ENCODE measurements at places on chromosomes 11 and 22.

GRCh38 chr11:119905162-119905561, 176.2 kb upstream of the NECTIN1 start:
- no peak for DNase-seq

- no peak for DNase-seq
Measured at GRCh38 chr11:65776710-65777141, 4.0 kb downstream of the AP5B1 start.

GRCh38 chr11:19646308-19646707, 66.3 kb upstream of the NAV2 start:
- DNase-seq, result no peak

DNA sequence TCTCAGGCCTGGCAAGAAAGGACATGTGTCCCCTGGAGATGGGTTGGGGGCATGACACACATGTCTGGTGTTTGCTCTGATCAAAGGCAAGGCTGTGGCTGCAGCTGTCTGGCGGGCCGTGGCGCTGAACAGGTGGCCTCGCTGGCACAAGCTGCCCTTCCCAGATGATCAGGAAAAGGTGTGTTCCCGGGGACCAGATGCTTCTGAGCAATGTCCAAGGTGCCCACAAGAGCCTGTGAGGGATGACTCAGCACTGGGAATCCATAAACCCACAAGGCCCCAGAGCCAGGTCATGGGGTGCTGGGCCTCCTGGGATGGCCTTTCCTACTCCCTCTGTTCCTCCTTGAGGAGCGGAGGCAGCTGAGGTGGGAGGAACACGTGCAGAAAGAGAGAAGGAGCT, 9.7 kb upstream of the LRP5 start:
- peak; percentile 50 for DNase-seq

DNA sequence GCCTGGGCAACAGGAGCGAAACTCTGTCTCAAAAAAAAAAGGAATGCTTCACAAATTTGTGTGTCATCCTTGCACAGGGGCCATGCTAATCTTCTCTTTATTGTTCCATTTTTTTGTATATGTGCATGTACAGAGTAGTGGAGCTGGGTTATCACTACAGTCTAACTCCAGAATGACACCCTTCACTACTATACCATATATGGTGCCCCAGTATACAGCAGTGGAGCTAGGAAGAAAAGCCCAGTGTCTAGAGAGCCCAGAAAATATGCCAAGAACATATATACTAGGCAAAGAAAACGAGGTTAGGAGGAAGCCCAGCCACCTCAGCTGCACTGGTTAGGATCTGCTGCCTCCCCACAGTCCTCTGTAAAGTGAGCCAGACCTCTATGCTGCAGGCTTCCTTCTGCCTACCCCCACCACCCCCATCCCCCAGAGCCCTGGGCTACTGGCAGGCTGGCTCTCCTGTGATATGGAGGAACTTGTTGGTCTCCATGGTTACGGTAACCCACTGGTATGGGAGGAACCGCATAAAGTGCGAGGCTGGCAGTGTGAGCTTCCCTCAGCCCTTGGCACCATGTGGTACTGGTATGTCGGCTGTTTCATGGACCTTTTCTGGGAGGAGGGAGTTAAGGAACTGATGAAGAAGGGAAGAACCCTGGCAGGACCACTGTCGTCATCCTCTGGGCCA, 34.3 kb downstream of the RCOR2 start:
- DNase-seq, result peak; percentile 18

GRCh38 chr22:38788021-38788816, 5.7 kb downstream of the DNAL4 start:
- peak; percentile 96 for DNase-seq

- peak; percentile 53 for DNase-seq
Measured at GRCh38 chr11:33461369-33462125, 204.4 kb downstream of the HIPK3 start.

GRCh38 chr22:23495614-23496444, 84.3 kb downstream of the IGLL1 start:
- no peak for DNase-seq

- DNase-seq, result no peak
Measured at GRCh38 chr11:28026634-28027290, 81.2 kb downstream of the KIF18A start.

GRCh38 chr11:8803973-8804372, 107.0 kb upstream of the AKIP1 start:
- no peak for DNase-seq

DNA sequence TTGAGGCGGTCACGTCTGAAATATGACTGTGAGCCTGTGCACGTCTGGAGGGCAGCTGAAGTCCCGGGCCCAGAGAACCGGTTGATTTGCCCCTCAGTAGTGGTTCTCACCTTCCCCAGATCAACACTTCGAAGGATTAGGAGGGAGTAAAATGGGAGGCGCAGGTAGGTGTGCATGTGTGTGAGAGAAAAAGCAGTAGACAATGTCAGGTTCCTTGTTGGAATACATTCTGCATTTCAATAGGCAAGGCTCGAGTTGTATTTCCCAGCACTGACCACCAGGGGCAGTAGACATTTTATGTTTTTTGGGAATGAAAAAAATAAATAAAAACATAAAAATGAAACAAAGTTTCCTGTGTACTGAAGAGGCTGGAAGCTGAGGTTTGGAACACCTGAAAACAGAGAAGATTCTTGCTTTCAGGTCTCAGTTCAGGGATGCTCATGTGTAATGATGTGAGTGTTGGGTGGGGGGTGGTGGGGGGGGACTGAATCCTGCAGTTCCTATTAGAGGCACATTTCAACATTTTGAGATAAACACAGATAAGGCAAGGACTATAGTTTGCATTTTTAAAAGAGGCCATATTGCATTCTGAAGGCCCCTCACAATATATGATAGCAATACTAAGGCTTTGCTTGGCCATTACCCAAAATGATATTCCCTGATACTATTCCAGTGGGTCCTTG, 333.9 kb downstream of the CADM1 start:
- peak; percentile 23 for DNase-seq

DNA sequence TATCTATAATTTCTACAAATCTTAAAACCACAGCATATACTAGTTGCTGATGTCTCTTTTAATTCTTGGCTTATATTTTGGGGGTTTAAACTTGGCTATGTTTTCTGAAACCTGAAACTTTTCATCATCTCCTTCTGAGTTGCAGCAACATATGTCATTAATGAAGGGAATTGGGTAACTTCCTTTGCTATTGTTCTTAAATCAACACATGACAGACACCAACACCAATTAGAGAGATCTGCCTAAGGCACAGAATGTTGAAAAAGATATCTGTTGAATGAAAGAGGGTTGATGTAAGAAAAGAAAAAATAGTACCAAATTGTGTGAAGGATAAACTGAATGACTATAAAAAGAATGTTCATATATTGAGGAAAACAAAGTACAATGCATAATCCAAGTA, 10.3 kb upstream of the GAS2 start:
- no peak for DNase-seq

DNA sequence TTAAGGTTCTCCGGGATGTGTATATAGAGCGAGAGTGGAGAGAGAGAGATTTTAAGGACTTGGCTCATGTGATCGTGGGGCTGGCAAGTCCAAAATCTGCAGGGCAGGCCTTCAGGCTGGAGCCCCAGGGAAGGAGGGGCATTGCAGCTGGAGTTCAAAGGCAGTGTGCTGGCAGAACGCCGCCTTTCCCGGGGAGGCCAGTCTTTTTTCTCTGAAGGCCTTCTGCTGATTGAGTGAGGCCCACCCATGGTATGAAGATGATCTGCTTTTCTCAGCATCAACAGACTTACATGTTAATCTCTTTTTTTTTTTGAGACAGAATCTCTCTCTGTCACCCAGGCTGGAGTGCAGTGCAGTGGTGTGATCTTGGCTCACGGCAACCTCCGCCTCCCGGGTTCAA, 25.4 kb downstream of the FBLN1 start:
- DNase-seq, result no peak

- peak; percentile 15 for DNase-seq
Measured at GRCh38 chr11:31246451-31247165, 122.9 kb downstream of the DCDC1 start.

All from EH (cell line).